ENCODE measurements at places on chromosomes 7 and 10.
A peak's percentile ranks its signal among the peaks of the same experiment; 100 is the strongest.

GRCh38 chr7:45655539-45655938 is 81.4 kb downstream of the ADCY1 start:
- DNase-seq, result no peak

GRCh38 chr7:5634107-5634950 is 147.1 kb downstream of the RNF216 start:
- DNase-seq, result no peak

DNA sequence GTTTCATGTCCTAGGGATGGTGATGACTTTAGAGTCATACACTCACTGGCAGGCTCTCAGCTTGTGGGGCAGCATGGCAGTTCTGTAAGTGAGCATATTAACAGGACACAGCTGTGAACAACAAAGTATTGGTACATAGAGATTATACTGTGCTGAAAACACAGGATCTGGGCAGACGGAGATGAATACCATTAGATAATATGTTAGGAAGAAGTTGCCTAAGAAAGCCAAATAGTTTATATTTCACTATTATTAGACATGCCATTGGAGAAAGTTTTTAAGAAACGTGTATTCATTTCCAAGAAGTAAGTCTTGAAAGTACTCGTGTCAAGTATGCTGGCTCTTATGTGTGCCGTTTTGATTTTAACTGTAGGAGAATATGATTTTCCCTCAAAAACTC is 274.5 kb downstream of the INHBA start:
- no peak for DNase-seq

DNA sequence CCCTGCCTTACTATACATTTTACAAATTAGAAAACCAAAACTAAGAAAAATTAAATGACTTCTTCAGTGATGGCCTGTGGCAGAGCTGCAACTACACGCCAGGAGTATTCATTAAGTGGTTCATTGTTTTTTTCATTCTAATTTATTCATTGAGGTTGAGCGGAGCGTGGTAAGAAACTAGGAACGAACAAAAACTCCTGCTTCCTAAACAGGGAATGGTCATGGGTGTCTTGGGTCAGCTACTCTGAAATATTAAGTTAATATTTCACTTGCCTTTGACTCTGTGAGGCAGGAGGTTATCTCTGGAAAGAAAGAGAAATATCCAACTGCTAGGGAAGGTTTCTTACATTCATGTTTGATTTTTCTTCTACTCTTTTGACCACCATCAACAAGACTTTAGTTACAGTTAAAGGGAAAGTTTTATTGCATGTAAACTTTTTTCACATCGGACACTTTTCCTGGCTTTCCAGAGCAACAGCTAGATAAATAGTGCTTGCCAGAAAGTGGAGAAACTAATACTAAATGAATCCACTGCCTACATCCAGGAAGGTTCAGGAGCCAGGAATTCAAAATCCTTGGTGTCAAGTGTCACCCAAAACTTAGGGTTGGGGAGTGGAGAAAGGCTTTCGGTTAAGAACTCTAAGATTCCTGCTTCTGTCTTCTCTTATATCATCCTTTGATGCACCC is 896 bp upstream of the GNG11 start:
- no peak for DNase-seq

DNA sequence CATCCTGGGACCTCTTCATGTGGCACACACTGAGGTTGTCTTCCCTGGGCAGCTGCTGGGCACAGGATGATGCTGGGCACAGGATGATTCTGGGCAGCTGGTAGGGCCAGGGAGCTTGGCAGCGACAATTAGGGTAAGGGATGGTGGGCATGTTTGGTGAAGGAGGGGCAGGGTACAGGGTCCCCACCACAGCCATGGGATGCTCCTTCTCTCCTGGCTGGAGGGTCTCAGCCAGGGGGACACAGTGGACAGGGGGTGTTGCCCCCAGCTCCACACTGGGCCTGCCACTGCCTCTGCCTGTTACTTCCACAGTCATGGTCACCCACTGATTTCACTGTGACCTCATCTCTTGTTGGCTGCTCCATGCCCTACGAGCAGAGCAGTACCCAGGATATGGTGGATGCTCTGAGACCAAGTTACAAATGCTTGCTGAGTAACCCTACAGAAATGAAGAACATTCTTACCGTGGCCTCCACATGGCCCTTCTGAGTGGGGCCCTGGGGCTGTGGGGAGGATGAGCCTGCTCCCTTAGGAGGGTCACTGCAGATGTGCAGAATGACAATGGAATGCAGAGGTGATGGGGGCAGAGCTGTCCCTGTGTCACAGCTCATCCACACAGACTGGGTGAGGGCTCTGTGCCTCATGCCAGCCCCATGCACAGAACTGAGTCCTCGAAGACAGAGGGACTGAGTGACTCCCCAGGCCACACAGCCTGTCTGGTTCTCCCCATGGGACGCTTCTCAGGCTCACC is 28.4 kb upstream of the RET start:
- DNase-seq, result no peak

DNA sequence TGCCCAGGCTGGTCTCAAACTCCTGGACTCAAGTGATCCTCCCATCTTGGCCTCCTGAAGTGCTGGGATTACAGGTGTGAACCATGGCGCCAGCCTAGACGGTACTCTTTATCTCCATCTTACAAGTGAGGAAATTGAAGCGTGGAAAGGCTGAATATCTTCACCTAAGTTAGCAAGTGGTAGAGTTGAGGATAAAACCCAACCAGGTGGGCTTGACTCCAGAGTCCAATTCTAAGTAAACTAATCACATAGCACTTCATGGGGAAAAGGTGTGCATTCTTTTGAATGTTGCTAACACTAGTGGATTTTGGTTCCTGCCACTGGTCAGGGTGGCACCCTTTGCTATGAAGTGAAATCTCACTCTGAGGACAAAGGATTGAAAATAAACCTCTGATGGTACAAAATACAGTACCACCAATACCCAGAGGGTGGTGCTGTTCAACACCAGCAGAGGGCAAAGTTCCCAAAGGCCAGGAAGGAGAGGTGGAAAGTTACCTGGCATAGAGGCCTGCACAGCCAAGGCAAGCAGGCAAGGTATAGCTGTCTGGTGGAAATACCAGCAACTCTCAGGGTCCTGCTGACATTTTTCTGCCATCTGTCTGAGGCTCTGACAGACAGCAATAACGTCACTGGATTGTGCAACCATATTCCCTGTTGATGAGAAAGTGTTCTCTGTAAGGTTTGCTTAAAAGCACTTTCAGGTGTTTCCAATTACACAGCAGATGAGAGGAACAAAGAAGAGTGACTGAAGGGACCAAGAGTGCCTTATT is 17.6 kb downstream of the ZDHHC16 start:
- DNase-seq, result no peak

GRCh38 chr7:105677817-105678573 is 96.7 kb upstream of the EFCAB10 start:
- peak; percentile 35 for DNase-seq

DNA sequence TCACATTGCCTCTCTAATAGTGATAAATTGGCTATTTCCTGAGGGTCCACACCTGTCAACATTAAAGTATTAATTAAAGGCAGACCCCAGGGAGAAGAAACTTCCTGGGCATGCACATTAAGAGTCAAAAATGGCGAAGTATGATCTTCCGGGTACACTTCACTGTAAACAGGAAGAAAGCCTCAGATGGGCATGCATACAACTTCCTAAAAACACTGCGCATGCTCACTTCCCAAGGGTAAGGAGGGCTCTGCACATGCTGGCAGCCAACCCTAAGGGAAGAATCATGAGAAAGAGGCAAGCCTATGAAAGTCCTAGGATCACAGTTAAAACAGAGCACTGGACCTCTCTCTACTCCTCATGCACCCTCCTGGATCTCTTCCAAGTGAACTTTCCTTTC is 80.1 kb upstream of the IMMP2L start:
- no peak for DNase-seq

- no peak for DNase-seq
These were observed 29.9 kb upstream of the RHEB start for GRCh38 chr7:151549644-151550043.

DNA sequence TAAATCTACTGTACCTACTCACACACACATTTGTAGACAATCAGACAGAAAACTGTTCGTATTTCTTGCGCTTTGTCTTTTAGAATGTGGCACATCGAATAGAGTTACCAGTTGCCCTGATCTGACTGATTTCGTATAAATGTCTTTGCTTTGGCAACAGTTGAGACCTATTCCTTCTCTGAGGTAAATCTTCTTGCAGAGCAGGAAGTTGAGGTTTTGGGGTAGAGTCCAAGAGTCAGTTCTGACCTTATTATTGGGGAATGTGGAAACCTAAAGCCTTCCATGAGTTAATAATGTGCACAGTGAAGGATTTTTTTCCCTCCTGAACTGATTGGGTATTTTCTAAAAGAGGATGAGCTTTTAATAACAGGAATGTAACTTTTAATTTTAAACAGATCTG is 135.3 kb downstream of the KIAA1217 start:
- DNase-seq, result no peak

- no peak for DNase-seq
These were observed 151.6 kb downstream of the CACNA2D1 start for GRCh38 chr7:82291931-82292330.

GRCh38 chr7:20327055-20327454 is 3.6 kb upstream of the ITGB8 start:
- DNase-seq, result no peak

GRCh38 chr7:106864298-106865081 is 592 bp upstream of the PIK3CG start:
- DNase-seq, result no peak

Measured in activated T-cell treated with anti-CD3 and anti-CD28 coated beads for 48 hours (primary cell).